ENCODE measurements at places on chromosomes 4 and X.

GRCh38 chr4:174010547-174010946 is 272.9 kb downstream of the FBXO8 start:
- no peak for DNase-seq

DNA sequence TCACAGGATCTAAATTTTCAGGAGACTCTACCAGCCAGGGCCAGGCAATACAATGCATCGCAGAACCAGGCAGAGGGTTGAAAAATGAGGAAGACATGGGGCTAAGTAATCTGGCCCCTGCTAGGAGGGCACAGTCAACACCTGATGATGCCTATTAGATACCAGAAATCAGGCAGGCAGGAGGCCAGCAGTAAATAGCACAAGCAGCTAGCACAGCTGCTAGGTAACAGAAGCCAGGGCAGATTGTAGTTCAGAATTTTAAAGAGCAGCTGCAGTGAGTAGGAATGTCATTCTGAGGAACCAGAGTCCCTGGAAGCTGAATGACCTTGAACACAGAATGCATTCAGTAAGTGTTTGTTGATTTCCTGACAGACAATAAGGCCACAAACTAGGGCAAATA is 38.8 kb upstream of the TRPC5OS start:
- DNase-seq = no peak

DNA sequence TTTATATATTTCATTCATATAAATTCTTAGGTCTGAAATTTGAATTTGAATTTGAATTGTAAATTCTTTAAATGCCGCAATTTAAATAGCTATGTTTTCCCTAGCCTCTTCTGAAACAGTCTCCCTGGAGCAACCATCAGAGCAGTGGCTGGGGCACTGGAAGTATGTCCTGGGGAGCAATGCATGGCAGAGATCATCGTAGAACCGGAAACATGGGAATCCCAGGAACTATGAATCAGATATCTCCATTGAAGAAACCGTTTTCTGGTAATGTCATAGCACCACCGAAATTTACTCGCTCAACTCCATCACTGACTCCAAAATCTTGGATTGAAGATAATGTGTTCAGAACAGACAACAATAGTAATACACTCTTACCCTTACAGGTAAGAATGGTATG is 4.9 kb downstream of the CPEB2 start:
- no peak for DNase-seq

DNA sequence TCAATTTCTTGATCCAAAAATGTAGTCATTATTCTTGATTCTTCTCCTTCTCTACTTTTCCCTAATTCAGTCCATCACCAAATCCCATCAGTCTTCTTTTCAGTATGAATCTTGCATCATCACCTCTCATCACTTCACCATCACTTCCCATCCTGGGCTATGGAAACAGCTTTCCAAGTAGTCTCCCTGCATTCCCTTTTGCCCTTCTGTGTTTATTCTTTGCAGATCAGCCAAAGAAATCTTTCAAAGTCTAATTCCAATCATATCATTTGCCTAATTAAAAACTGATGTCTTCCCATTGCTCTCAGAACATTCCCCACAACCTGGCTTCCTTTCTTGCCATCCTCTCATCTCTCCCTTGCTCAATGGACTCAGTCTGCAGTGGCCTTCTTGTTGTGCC is 201.7 kb upstream of the ADAMTS3 start:
- DNase-seq = no peak

DNA sequence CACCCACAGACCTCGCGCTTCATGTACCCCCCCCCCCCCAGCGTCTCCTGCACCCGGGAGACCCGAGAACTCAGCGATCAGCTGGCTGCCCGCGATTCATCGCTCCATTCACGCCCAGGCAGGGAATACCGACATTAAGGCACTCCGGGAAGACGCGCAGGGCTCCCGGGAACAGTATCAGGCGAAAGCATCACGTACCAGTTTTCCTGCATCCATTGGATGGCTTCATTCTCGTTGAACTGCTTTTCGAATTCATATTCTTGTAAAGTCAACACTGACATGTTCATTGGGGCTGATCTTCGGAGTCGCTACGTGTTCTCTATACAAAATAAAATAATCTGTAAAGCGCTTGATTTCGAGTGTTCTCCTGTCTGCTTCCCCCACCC is 373 bp downstream of the ELOVL6 start:
- DNase-seq = peak; percentile 1

- no peak for DNase-seq
Measured at GRCh38 chr4:25021216-25021615, 9.5 kb downstream of the LGI2 start.

GRCh38 chr4:145003675-145004074 is 94.3 kb downstream of the ANAPC10 start:
- no peak for DNase-seq

DNA sequence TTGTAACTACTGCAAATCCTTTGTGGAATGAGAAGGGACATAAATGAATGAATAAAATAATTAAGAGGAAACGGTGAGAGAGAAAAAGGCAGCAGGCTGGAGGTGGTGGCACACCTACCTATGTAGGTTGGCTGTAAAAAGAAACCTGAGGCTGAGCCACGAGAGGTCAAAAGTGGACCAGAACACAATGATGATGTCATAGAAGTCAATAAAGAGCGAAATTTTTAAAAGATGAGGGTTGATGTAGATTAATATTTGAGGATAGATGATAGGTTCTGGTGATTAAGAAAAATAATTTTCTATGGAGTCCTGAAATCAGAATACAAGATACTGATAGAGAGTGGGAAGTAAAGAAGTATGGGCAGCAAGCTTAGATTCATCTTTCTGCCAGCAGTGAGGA is 1.7 kb downstream of the TRPC5OS start:
- no peak for DNase-seq

DNA sequence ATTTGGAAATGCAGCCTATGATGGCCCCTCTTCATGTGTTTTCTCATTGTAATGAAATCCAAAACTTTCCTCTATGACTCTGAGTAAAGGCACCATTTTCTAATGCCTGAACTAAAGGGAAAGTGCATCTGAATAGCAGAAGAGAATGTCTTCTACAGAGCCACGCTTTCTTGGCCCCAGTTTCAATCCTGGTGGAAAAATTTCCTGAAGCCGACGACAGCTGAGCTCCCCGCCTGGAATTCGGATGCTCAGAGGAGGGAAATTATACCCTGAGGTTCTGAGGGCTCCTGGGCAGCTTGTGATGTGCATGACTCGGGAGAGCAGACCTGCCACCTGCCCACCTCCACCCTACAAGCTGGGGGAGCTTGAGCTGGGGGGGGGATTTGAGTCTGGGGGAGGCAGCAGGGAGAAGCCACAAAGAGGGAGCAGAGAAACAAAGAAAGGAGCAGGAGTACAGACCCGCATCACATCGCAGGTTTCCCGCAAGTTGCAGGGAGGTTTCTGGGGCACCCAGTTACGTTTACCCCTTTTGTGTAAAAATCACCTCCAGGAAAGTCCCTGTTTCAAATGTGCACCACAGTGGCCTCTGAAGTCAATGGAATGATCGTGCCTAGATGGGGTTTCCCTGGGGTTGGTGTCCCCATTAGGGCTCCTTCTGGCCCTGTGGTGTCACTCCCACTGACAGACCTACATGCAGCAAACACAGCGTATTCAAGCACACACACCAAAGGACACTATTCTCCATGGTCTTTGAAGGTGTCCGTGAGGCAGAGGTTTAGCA is 145.6 kb upstream of the RBPJ start:
- no peak for DNase-seq

GRCh38 chrX:24396931-24397279 is 36.5 kb downstream of the SUPT20HL1 start:
- DNase-seq = no peak

GRCh38 chrX:39869846-39870601 is 227.7 kb downstream of the BCOR start:
- DNase-seq = peak; percentile 59

GRCh38 chr4:165152527-165152926 is 39.9 kb upstream of the TMEM192 start:
- no peak for DNase-seq

GRCh38 chr4:78845472-78845871 is 69.3 kb downstream of the BMP2K start:
- no peak for DNase-seq

DNA sequence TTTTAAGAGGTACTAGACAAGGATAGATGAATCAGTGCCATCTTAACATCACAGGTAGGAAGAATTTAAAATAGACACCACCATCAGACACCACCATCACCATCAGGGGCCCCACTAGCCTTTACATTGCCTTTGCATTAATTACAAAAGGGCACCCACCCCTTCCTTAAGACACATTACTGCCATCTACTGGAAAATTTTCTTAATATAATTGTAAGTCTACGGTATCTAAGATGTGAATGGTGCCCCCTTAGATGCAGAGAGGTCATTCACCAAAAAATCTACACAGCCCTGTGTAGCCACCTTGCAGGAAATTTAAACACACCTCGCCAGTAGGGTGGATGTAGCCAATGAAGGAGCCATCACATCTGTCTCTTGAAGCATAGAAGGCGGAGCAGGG is 184.1 kb downstream of the MID1IP1 start:
- DNase-seq = no peak

DNA sequence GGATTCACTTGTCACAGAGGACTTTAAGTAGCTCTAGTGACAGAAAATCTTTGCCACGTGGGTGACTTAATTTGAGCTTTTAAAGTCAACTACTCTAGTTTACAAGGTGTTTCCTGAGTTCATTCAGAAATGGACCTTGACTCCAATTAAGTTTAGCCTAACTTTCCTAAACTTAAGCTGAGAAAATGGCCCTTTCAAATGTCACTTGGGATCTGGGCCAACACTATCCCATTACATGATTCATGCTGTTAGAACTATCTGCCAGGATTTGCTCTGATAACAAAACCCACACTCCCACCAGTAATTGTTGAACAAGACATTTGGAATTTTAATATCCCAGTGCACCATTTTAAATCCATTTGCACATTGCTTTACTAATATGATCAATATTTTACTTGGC is 40.8 kb downstream of the C4orf46 start:
- DNase-seq = no peak

DNA sequence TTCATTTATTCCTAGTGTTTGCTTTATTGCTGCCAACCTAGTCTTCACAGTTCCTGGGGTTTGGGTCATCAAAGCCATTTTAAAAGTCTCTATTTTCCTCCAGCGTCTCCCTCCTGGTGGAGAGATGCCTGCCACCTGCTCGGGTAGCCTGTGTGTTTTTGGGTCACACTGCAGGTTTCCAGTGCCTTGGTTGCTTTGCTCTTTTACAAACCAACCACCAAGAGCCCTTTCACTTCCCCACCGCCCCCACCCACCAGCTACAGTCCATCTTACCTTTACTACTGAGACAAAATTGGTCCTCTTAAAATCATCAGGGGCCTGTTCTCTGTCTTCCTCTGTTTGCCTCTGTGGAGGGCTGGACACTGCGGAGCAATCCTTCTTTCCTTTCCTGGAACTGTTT is 280.5 kb upstream of the GATB start:
- DNase-seq = no peak

GRCh38 chr4:170818786-170819185 is 729.0 kb upstream of the AADAT start:
- no peak for DNase-seq

- no peak for DNase-seq
Measured at GRCh38 chrX:134718105-134718965, 60.1 kb upstream of the PLAC1 start.

- no peak for DNase-seq
Measured at GRCh38 chrX:149799938-149800337, 18.2 kb downstream of the MAGEA9 start.

GRCh38 chr4:94828882-94829281 is 71.1 kb downstream of the BMPR1B start:
- DNase-seq = no peak

DNA sequence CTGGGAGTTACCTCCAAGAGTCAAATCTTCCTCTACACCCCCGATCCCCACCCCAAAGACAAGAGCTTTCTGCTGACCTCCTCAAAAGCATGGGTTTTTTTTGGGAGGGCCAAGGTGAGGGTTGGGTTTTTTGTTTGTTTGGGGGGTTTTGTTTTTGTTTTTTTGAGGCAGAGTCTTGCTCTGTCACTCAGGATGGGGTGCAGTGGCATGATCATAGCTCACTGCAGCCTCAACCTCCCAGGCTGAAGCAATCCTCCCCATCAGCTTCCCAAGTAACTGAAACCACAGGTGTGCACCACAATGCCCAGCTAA is 18.7 kb upstream of the WFS1 start:
- DNase-seq = no peak

- no peak for DNase-seq
Measured at GRCh38 chrX:119071381-119071780, 1.4 kb upstream of the CT47C1 start.

GRCh38 chrX:150371877-150372276 is 8.8 kb downstream of the MAMLD1 start:
- no peak for DNase-seq

GRCh38 chrX:34877436-34877835 is 65.2 kb upstream of the FAM47B start:
- DNase-seq = no peak

GRCh38 chr4:168654848-168655174 is 158.0 kb downstream of the PALLD start:
- DNase-seq = no peak

DNA sequence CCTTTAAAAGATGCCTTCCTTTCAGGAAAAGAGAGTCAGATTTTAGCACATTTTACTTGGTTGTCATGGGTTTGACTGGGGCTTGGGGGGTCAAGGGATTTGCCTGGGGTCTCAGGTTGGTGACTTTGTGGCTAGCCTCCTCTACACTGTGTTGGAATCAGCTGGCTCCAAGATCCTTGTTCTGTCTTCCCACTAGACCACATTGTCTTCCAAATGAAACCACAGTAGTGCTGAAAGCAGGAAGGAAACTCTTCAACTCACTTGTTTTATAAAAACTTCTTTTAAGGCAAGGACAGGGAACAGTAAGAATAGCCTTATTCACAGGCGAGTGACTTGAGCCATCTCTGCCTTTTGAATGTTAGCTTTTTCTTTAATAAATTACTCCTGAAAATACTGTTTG is 37.0 kb upstream of the OTUD4 start:
- no peak for DNase-seq

DNA sequence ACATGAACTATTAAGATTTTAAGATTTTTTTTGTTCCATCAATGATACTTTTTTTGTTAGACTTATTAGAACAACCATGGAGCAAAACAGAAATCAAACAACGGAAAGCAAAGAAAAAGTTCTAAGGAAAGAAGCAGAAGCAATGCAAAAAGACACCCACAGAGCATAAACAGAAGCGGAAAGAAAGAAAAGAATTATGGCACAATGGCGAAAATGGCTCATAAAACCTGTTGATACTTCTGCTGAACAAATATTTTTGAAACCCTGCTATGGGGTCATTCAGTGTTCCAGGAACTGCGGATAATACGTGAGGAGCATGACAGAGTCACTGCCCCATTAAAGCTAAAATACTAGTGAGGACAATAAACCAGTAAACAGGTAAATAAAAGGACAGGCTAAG is 138.0 kb downstream of the ADAMTS3 start:
- DNase-seq = no peak

GRCh38 chr4:85774000-85774399 is 299.1 kb downstream of the ARHGAP24 start:
- DNase-seq = no peak

DNA sequence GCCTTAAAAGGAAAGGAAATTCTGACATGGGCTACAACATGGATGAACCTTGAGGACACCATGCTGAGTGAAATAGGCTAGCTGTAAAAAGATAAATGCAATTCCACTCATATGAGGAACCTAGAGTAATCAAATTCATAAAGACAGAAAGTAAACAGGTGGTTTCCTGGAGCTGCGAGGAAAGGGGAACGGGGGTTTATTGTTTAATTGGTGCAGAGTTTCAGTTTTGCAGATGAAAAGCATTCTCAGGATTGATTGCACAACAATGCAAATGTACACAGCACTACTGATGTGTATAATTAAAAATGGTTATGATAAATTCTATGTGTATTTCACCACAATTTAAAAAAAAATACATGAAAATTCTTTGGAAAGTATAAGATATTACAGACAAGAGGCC is 24.0 kb downstream of the PLRG1 start:
- no peak for DNase-seq

- no peak for DNase-seq
Measured at GRCh38 chr4:15917297-15917696, 21.2 kb downstream of the FGFBP1 start.
